ENCODE measurements at places on chromosomes 11 and 22.

- DNase-seq = no peak
Measured at GRCh38 chr11:70322666-70323065, 52.2 kb downstream of the PPFIA1 start.

- no peak for DNase-seq
Measured at GRCh38 chr11:19821993-19822392, 109.4 kb downstream of the NAV2 start.

DNA sequence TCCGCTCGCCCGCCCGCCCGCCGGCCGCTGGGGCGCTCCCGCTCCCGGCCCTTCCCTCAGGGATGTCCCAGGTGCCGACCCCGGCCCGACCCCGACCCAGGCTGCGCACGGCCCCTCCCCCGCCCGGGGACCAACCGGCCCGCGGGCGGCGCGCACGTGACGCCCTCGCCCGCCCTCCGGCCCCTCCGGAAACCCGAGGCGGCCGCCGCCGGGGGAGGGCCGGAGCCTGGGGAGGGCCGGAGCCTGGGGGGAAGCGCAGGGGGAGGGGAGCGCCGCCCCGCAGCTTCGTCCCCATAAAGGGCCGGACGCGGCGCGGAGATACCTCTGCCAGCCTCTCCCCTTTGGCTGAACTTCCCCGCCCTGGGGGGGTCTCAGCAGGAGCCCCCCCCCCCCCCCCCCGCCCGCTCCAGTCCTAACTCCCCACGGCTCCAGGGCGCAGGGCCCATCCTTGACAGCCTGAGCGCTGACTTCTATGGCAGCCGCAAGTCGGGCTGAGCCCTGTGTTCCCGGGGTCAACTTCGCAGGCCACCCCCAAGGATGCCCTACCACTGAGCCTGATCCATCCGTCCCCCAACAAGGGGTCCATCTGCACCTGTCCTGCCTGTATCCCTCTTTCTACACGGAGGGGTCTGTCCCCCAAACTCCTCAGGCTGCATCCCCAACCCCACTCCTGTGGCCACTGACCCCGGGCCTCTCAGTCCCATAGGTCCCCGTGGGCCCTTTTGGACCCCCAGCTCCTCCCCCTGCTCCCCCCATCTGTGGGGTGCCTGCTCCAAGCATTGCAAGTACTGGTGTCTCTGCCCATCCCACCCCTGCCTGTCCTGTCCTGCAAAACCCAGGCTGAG is at the start of gene MAPK12:
Gene MAPK12, minus strand, starts transcription at position 69 of the 845 bp plus-strand sequence. CDS start 174 bp downstream, outside the sequence.
- no peak for DNase-seq

DNA sequence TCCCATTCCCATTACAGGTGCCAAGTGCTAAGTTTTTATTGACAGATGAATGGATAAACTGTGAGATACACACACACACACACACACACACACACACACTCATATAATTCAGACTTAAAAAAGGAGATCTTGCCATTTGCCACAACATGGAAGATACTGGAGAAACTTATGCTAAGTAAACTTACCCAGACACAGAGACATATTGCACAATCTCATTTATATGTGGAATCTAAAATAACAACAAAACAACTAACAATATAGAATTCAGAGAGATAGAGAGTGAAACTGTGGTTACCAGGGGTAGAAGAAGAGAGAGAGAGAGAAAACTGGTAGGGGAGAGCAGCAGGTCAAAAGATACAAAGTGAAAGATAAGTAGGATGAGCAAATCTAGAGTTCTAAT is 1.4 kb downstream of the MS4A6E start:
- no peak for DNase-seq

GRCh38 chr22:37403267-37403960 is 23.9 kb downstream of the ELFN2 start:
- DNase-seq = no peak

- no peak for DNase-seq
Measured at GRCh38 chr22:35352214-35353111, 28.4 kb upstream of the HMOX1 start.

DNA sequence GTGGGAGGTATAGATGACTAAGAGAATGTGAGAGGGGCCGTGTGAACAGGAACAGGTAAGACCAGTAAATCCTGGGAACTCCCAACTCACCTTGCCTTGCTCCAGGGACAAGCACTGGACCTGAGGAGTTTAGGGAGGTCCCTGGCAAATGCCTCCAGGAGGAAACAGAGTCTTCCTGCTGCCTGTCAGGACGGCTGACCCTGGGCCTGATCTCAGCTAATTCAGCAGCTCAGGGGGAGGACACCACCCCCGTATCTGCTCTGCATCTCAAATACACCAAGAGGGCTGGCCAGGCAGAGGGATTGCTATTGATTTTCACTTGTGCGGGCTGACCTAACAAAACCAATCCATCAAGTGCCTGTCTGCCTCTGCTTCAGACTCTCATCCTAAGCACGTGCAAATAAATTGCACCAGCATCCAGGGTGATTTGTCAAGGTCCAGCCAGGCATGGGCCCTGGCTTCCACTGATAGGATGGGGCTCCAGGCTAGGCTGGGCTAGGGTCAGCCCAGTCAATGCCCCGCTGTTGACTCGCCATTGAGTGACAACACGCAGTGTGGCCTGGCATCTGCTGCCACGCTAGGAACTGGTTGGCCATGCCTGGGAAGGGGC is 20.3 kb downstream of the UQCR10 start:
- no peak for DNase-seq

- DNase-seq = no peak
Measured at GRCh38 chr11:132052904-132053303, 682.5 kb downstream of the NTM start.

DNA sequence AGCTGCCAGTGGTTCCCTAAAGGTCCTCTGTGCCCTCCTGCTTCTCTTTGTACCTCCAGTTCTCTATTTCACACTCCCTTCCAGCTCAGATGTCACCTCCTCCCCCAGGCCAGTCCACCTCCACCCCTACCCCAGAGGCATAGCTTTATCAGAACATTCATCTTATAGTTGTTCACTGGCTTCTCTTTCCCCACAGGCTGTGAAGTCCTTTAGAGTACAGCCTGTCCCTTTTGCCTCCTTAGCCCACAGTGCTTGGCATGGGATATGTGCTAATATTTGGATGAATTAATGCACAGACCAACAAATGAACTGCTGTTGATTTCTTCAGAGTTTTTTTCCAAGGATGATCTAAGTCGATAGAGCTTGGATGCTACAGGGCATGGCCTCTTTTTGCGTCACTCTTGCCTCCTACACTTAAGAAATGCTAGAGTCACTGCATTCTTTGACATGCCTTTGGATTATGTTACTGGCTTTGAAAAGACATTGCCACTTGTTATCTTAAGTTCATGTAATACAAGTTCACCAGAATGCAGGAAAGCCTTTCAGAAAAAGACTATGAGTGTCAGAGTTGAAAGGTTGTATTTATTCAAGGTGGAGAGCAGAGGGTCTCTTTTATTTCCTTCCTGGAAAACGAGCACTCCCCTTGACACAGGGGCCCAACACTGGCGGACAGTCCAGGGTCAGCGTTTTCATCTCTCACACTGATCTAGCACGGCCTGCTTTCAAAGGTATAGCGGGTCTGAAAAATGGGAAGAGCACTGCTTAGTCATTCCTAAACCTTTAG is 75.7 kb downstream of the PISD start:
- DNase-seq = peak; percentile 20

- DNase-seq = peak; percentile 59
Measured at GRCh38 chr11:32792948-32793475, 1.4 kb downstream of the CCDC73 start.

- no peak for DNase-seq
Measured at GRCh38 chr22:44385296-44385610, 72.5 kb upstream of the SHISAL1 start.

- no peak for DNase-seq
Measured at GRCh38 chr11:771617-772204, 5.6 kb downstream of the GATD1 start.

DNA sequence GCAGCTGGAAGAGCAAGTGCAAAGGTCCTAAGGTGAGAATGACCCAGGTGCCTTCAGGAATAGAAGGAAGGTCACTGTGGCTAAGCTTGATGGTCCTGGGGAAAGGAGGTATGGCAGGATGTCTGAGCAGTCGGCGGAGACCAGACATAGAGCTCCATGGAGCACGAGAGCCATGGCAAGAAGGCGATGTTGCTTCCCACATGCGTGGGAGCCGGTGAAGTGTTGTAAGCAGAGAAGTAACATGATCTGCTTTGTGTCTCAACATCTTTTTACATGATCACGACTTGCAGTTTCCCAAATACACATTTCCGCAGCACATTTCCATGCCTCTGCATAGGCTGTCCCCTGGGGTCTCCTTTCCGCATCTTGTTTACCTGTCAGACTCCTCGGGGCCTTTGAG is 231.9 kb downstream of the KIRREL3 start:
- DNase-seq = no peak

- peak; percentile 35 for DNase-seq
Measured at GRCh38 chr11:65452806-65453490, 30.4 kb downstream of the NEAT1 start.

- DNase-seq = peak; percentile 82
Measured at GRCh38 chr11:36228689-36229088, 60.5 kb downstream of the COMMD9 start.

DNA sequence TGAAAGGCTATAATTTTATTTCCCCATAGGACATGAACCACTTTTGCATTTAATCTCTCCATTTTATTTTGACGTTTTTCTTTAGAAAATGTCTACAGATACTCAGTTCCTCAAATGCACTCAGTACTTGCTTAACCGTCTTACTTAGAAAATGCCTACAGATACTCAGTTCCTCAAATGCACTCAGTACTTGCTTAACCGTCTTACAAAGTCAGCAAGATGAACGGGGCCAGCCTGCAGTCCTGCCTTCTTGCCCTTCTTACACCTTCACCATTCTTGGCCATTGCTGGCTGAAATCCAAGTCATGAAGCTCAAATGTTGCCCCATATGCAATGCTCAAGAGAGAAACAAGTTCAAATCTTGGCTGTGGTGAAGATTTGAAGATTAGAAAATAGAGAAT is 34.1 kb downstream of the CSNK2A3 start:
- no peak for DNase-seq

GRCh38 chr11:120840661-120841060 is 183.2 kb upstream of the TBCEL start:
- no peak for DNase-seq

- no peak for DNase-seq
Measured at GRCh38 chr11:65415499-65416340, 6.9 kb upstream of the NEAT1 start.

- no peak for DNase-seq
Measured at GRCh38 chr11:23875176-23875850, 621.5 kb upstream of the LUZP2 start.

DNA sequence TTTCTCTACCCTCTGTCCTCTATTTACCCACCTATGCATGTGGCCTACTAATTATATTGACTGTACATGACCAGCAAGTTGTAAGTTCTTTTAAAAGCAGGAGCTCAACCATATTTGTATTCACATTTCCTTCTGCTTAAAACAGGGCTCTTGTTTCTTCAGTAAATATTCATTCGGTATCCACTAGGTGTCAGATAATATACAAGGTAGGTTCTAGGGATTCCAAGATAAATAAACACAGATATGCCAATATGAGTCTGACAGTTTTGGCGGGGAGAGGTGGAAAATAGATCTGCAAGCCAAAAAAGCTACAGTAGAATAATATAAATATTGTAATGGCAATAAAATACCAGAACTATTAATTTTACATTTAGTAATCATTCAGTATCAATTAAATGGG is 15.3 kb upstream of the RAB30 start:
- no peak for DNase-seq

Measured in breast epithelium (tissue), 4 donors.